T-helper 2 cell (primary cell): ENCODE measurements at places on chromosomes 6 and 20.

DNA sequence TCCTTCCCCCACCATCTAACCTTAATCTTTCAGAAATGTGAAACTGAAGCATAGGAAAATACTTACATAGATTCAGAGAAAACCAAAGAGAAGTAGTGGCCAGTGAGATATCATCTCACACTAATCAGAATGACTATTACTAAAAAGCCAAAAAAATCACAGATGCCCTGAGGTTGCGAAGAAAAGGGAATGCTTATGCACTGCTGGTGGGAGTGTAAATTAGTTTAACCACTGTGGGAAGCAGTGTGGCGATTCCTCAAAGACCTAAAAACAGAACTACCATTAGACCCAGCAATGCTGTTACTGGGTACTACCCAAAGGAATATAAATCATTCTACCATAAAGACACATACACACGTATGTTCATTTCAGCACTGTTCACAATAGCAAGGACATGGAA, 9.2 kb upstream of the PREX1 start:
- no peak for DNase-seq

DNA sequence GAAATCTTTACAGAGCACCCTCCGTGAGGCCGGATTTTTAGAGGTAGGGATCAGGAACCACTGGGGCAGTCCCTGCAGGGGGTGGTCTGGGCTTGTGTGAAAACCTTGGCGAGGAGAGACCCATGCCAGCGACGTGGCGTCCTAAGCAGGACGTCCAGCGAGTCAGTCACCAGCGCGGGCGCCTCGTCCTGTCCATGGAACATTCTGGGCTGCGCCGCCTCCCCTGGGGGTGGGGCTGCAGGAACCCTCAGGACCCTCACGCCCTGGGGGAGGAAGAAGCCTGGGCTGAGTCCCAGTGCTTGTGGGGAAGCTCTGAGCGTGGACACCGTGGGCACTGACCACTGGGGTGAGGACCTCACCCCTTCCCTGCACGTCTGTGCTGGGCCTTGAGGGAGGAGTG, 25.7 kb upstream of the DACT2 start:
- DNase-seq: no peak

- DNase-seq: peak; percentile 40
These were observed 516 bp downstream of the GTPBP2 start for GRCh38 chr6:43628393-43629103.

- no peak for DNase-seq
These were observed 3.9 kb downstream of the CDKAL1 start for GRCh38 chr6:20538131-20538662.

GRCh38 chr20:32945710-32946221, 58.5 kb downstream of the SUN5 start:
- DNase-seq: no peak

DNA sequence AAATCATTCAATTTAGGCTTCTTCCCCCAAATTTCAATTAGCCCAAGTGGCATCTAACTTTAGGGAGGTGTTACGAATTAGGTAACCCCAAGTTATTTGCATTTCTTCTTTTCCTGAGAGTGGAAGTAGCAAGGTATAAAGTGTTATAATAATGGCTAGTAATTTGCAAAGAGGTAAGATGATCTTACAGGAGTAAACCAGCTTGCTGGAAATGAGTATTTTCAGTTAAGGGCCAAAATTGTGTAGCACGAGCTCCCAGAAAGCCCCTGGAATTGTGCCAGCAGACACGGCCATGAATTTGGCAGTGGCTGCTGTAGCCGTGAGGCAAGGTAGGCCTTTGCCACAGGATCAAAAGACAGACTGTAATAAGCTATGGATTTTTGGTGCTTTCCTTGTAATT, 38.0 kb downstream of the CITED2 start:
- no peak for DNase-seq

GRCh38 chr6:80183019-80183795, 76.7 kb downstream of the BCKDHB start:
- no peak for DNase-seq

GRCh38 chr6:38593409-38593808, 46.3 kb downstream of the BTBD9 start:
- no peak for DNase-seq

GRCh38 chr6:35203152-35203670, 10.5 kb upstream of the SCUBE3 start:
- DNase-seq: no peak

GRCh38 chr6:81790034-81790433, 37.6 kb upstream of the TENT5A start:
- DNase-seq: no peak

GRCh38 chr6:79711167-79711566, 80.0 kb downstream of the SH3BGRL2 start:
- DNase-seq: no peak

DNA sequence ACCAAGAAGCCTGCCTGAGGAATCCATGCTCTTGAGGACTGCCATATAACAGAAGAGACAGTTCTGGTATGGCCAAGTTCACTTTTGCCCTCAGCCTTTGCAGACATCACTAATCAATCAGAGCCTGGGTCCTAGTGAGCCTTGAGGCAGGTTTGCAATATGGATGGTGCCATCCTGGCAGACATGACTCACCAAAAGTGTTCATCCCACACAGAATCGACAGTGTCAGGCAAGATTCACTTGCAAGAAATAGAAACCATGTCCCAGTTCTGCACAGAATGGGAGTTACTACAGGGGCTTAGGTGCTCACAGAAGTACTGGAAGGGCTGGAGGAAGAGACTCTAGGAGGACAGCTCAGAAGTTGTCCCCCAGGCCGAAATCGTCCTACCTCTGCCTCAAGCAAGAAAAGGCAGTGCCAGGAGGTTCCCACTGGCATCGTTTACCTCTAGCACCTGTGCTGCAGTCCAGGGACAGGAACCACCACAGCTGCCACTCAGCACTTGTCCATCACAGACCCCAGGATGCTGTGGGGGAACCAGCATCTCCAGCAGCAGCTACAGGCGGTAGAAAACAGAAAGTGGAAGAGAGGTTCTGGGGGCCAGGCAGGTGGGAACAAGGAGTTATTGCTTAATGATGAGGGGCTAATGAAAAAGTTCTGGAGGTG, 42.6 kb upstream of the PHACTR3 start:
- no peak for DNase-seq

- DNase-seq: no peak
These were observed 41.5 kb upstream of the ADGRF1 start for GRCh38 chr6:47083586-47084047.

DNA sequence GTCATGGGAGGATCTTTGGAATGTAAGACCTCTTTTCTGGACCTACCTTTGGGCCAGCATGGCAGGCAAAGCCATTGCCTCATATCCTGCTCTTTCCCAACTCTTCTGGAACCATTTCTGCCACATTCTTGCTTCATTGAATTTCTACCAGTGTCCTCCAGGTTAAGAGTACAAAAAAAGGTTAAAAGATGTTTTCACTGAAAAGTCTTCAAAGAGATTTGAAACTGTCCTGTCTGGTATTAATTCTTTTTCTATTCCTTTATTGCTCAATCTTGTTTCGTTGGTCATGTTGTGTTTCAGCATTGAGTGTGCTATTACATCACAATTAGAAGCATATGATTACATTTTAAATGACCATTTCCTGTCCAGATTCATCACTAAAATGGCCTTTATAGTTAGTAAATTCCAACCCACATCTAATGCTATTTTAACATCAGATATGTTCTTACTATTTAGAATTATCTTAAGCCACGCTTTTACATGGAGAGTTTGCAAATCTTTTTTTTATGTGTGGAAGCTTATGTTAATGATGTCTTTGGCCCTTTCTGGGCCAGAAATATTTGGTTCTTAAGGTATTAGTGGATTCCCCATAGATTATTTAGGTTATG, 450.9 kb downstream of the GJA1 start:
- no peak for DNase-seq

GRCh38 chr20:52209154-52209571, 17.6 kb upstream of the ZFP64 start:
- no peak for DNase-seq

DNA sequence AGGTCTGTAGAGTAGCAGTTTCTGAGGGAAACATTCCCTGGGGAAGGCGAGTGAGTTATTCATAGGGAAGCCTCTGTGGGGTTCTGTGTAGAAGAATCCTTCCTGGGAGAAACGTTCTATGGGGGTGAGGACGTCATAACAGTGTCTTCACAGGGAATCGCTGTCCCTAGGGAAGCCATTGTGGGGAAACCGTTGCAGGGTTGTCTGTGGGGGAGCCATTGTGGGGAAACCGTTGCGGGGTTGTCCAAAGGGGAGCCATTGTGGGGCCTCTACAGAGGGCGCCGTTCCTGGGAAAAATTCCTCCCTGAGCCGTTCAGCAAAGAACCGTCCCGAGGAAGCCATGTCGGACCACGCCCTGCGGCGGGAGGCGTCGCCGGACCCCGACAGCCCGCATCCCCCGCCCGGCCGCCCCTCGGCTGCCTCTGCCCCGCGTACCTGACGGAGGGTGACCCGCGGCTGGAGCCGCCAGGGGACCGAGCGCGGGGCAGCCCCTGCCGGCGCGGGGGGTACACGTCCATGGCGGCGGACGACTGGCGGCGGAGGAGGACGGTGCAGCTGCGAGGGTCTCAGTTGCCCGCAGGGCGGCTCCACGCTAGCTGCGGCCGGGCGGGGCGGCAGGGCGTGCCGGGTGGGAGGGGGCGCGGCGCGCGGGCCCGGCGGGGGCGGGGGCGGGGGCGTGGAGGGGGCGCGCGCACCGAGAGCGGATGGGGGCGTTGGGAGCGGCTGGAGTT, at the start of gene DNAAF9:
Gene DNAAF9 (minus strand): TSS at position 630 of the 731 bp plus-strand sequence. CDS start 112 bp downstream, at position 518.
- DNase-seq: peak; percentile 52

GRCh38 chr20:31515775-31516107, 1.5 kb downstream of the HM13 start:
- DNase-seq: no peak

DNA sequence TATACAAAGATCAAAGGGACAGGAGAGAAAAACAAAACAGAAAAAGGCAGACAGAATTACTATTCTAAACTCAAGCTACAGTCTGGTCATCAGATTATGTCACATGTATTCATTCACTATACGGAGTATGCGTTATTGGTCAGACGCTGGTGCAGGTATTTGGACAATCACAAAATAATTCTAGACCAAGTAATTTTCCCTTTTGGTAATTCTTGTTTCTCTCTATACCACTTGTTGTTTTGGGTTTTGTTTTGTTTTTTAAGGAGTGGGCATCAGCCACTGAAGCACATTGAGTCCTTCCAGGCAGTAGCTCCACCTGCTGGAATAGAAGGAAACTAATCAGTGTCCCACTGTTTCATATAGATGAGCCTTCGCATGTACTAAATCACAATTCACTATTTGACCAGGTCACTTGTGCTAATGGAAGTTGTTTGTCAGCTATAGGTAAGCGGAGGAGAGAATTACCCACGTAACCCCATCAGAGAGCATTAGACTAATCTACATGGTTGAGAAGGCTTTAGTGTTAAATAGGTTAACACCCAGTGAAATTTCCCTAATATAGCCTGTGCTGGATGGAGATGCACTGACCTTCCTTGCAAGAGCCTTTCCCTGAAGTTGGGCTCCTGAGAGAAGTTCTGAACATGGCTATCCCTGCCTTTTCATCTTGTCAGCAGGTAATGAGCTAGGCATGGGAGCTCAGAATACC, 77.9 kb downstream of the TNFAIP3 start:
- DNase-seq: no peak

GRCh38 chr6:87342829-87343228, 1.8 kb upstream of the C6orf163 start:
- no peak for DNase-seq

GRCh38 chr6:5130135-5130866, 45.2 kb downstream of the PPP1R3G start:
- DNase-seq: no peak

DNA sequence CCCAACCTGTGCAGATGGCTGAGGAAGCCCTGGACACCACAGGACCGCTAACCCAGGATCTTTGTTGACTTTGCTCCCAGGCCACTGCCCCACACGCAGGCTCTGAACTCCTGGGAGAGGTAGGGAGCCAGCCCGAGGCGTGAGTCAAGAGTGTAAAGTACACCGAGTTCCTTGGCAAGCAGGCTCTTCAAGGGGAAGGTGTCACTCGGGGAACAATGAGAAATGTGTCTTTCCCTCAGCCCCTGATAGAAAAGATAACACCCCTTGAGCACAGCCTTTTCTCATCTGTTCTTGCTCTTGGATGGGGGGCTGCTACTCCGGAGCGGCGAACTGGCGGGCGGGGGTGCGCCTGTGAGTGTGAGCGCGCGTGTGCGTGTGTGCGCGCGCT, 472 bp upstream of the EDN3 start:
- DNase-seq: no peak

- no peak for DNase-seq
These were observed 315.6 kb upstream of the CITED2 start for GRCh38 chr6:139690007-139690406.

- DNase-seq: no peak
These were observed 54.0 kb downstream of the EFCAB8 start for GRCh38 chr20:32912688-32913087.

GRCh38 chr6:73586416-73586974, 65.7 kb upstream of the EEF1A1 start:
- no peak for DNase-seq

DNA sequence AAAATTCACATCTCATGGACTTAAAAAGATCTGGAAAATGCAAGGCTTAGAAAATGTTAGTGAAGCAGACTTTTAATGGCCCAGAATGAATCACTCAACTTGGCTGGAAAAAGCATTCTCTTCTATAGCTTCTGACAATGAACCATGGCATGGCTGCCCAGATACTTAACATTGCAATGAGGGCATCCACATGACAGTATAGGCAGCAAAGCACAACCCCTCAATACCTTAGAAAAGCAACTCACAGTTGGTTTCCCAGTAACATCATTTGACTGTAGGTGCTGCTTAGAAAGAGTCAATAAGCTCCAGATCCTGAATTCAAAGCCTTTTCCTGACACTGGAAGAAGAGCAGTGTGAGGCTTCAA, 155.8 kb downstream of the EYA4 start:
- DNase-seq: no peak

GRCh38 chr20:37245216-37246150, 16.1 kb downstream of the GHRH start:
- DNase-seq: no peak

- DNase-seq: no peak
These were observed 364 bp downstream of the FRS3 start for GRCh38 chr6:41779336-41779735.

DNA sequence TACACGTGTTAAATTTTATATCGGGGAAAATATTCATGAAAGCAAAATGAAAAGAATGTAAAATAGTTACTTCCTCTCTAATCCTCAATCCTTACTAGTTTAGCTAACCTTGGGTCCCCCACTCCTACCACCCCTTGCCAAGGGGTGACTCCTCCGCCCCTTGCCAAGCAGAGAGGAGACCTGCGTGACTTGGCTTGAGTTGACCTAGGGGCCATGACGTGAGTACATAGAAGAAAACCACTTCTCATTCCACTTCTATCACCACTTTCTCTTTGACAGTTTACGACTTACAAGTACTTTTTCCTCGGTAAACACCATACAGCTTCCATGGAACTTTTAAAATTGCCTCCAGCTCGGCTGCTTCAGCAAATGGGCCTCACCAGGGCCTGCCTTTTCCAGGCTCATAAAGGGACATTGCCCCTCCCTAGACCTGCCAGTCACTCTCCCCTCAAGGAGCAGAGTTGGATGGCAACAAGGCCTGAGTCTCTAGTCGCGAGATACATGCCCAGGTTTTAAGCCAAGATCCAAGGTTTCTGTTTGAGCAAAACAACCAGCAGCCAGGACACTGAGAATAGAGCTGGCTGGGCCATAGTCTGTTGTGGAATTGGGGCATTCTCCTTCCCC, 29.9 kb downstream of the SDCBP2 start:
- no peak for DNase-seq

GRCh38 chr20:2298701-2299100, 2.9 kb downstream of the TGM3 start:
- no peak for DNase-seq

- no peak for DNase-seq
These were observed 129.1 kb upstream of the OLIG3 start for GRCh38 chr6:137623293-137623692.
